Small intestine (tissue), 16 donors: ENCODE measurements at places on chromosomes 12 and 14. TPM values are rescaled to one million over a fixed set of nuclear protein-coding genes. Genes with fewer than 3 reads are reported as not detected.

DNA sequence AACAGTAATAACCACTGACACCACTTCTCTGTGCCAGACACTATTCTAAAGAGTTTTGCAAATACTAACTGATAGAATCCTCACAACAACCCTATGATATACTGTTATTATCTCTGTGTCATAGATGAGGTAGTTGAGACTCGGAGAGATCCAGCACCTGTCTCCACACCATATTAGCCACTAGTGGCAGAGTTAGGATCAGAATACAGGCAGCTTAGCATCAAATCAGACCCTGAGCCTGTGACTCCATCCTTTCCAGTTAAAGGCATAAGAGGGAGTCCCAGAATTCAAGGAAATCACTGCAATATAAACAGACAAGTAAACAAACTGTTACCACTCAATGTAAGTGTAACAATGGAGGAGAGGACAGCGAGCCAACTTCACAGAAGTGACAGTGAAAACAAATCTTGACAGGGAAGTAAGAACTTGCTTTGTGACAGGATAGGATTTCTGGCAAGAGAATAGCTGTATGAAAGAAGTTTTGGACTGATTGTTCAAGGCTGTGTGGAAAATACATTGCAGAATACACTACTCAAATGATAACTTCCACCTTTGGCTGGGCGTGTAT is 11.7 kb upstream of the NAP1L1 start:
- H3K4me3 ChIP-seq = no peak overlapping the region
- no peaks in the 10 kb centered on the region for H3K36me3 ChIP-seq
- no peak for DNase-seq
- H3K27me3 ChIP-seq = peaks cover 3% of the 10 kb centered on the region

- no peak overlapping the region for H3K4me3 ChIP-seq
- H3K36me3 ChIP-seq = no peaks in the 10 kb centered on the region
- no peaks in the 10 kb centered on the region for H3K4me1 ChIP-seq
- no peak for DNase-seq
Measured at GRCh38 chr12:18057051-18057450, 32.9 kb downstream of the RERGL start.

GRCh38 chr12:78120866-78121560 is 290.3 kb downstream of the NAV3 start:
- H3K27ac ChIP-seq = no peak overlapping the region
- no peaks in the 10 kb centered on the region for H3K4me1 ChIP-seq
- peak; percentile 11 for DNase-seq
- H3K36me3 ChIP-seq = no peaks in the 10 kb centered on the region
- H3K27me3 ChIP-seq = no peaks in the 10 kb centered on the region
- no peak overlapping the region for H3K4me3 ChIP-seq

UBE3B gene
- polyA plus RNA-seq = 13.0 TPM

DNA sequence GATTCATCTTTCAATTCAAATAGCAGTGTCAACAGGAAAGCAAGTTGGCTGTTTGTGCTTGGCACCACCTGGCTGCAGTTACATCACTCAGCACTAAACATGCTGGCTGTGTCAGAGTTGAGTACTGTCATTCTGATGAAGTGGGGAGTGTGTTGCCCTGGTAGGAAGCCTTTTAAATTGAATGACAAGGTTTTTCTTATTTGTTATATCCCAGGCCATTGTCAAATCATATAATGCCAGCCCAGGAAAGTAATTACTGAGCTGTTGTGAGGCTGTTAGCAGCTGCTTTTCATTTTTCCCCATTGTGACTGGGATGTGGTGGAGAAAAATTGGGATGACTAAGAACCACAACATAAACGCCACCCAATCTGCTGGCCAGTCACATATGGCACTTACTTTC is 106.5 kb upstream of the PRKD1 start:
- no peaks in the 10 kb centered on the region for H3K4me1 ChIP-seq
- no peaks in the 10 kb centered on the region for H3K36me3 ChIP-seq
- no peak for DNase-seq
- H3K4me3 ChIP-seq = no peak overlapping the region

TMCC3 gene
- polyA plus RNA-seq = 8.6 TPM

DNA sequence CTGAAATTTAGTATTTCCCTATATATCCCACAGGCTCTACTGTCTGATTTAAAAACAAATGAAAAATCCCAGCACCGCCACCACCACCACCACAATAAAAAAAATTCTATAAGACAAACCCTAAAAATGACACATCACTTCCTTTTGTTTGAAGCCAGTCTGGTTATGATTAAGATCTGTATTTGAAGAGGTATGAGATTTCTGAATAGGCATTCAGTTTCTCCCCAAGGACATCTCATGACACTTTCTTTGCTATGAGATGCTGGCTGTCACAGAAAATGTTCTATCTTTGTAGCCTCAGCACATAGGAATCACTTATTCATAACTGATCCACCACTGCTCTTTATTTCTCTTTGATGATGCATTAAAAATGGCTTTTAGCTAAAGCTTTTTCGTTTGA is 1071.0 kb downstream of the SLC6A15 start:
- H3K36me3 ChIP-seq = no peaks in the 10 kb centered on the region
- no peaks in the 10 kb centered on the region for H3K27me3 ChIP-seq
- H3K4me3 ChIP-seq = no peak overlapping the region
- H3K4me1 ChIP-seq = no peaks in the 10 kb centered on the region

DNA sequence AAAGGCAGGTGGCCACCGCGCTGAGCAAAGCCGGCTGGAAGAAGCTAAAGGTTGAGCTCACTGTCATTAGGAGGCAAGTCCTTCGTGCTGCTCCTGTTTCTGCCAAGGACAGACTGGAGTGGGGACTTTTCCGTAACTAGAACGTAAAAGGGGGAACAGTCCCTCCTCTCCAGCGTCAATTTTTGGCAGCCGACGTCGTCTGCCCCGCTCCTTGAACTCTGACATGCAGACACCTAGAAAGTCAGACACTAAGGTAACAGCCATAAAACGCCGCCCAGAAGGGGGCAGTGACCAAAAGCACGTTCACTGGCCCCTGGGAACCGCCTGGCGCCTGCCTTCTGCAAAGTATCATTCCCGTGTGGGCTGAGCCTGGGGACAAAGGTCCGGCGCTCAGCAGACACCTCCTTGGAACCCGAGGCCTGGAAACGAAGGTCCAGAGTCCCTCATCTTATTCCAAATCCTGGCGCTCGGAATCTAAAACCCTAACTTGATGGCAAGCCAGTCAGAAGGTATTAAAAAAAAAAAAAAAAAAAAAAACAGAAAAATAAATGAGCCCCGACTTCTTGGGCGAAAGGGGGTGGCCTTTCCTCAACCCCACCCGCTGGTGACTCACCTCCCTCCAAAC is 1.1 kb upstream of the LRP1 start:
- H3K4me1 ChIP-seq = peaks cover 36% of the 10 kb centered on the region
- peak overlapping the region; percentile 97 for H3K27ac ChIP-seq
- DNase-seq = peak; percentile 96
- H3K4me3 ChIP-seq = peak overlapping the region; percentile 76

GRCh38 chr12:64826234-64826633 is 1.8 kb downstream of the TBC1D30 start:
- H3K4me3 ChIP-seq = no peak overlapping the region
- DNase-seq = peak; percentile 70
- no peak overlapping the region for H3K27ac ChIP-seq
- H3K36me3 ChIP-seq = peaks cover 9% of the 10 kb centered on the region
- peaks cover 37% of the 10 kb centered on the region for H3K27me3 ChIP-seq
